ENCODE measurements at places on chromosomes 6 and 20.

GRCh38 chr6:1346558-1347091, 34.7 kb downstream of the FOXQ1 start:
- no peak for DNase-seq

GRCh38 chr6:158194487-158195280, 26.5 kb downstream of the GTF2H5 start:
- DNase-seq, result no peak

GRCh38 chr6:83488448-83488847, 23.9 kb upstream of the PRSS35 start:
- DNase-seq, result no peak

DNA sequence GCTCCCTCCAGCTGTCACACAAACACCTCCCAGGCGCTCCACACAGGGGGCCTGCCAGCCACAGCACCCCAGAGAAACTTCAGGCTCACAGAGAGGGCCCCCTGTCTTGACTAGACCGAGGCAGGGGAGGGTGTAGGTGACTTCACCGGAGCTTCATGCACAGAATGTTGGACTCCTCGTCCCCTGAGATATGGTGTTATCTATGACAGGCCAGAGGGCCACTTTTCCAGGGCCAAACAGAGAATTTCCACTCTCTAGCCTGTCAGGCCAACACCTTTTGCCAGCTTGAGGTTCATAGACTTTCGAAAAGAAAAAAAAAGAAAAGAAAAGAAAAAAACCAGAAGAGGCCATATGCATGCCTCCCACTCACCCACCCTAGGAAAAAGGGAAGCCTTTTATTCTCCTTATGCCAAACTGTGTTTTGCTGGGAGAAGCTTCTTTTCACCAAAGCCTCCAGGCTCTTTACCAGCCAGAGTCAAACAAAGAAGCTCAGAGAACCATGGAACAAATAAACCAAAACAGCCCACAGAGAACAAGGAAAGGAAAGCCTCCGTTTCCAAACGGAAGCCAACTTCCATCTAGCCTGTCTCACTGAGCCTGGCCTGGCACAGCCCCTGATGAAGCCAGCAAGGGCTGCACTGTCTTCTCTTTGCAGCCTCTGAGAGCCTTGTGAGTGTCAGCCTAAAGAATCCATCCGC, 313.2 kb upstream of the JARID2 start:
- no peak for DNase-seq

GRCh38 chr6:169990095-169991030, 238.9 kb downstream of the ERMARD start:
- no peak for DNase-seq

GRCh38 chr6:162336359-162336758, 391.2 kb downstream of the PRKN start:
- no peak for DNase-seq

DNA sequence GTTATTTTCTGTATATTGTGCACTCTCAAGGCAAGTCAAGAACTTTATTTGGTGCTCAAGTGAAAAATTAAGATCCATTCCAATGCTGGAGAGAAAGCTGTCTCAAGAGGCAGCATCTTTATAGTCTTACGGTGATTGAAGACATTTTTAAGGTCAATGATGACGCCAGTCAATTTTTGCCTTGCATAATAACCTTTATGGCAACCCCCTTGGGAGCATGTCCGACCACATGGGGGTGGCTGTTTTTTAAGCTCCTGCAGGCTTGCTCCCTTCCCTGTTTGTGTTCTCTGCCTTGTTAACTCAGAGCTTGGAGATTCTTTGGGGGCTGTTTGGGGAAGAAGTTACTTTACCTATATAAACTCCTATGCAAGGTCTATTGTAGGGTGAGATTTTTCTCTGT, 109.6 kb upstream of the FERMT1 start:
- DNase-seq, result no peak

GRCh38 chr6:125207956-125208355, 54.4 kb downstream of the TPD52L1 start:
- DNase-seq, result no peak

DNA sequence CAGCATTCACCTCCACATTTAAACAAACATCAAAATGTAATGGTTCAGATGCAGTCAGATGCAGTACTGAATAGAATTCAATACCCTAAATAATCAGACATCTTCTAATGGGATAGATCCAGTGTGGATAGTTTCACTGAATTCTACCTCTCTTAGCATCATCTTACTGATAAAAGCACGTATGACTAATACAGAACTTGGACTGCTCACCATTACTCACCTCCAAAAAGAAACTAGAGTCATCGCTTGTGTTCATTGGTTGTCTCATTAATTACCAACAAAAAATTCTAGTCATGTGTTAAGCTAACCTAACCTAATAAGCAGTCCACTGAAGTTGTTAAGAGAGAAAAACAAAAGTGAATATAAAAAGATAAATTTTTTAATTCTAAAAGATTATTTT, 165.9 kb upstream of the IRAK1BP1 start:
- no peak for DNase-seq

GRCh38 chr6:10310330-10310653, 104.6 kb downstream of the TFAP2A start:
- DNase-seq, result no peak

- no peak for DNase-seq
Observed at GRCh38 chr6:120876424-120876823, 457.9 kb downstream of the TBC1D32 start.

- DNase-seq, result no peak
Observed at GRCh38 chr6:3803627-3804468, 45.3 kb upstream of the FAM50B start.

GRCh38 chr6:3940703-3941102, 91.5 kb downstream of the FAM50B start:
- DNase-seq, result no peak

- DNase-seq, result no peak
Observed at GRCh38 chr20:41830702-41831101, 212.5 kb upstream of the CHD6 start.

DNA sequence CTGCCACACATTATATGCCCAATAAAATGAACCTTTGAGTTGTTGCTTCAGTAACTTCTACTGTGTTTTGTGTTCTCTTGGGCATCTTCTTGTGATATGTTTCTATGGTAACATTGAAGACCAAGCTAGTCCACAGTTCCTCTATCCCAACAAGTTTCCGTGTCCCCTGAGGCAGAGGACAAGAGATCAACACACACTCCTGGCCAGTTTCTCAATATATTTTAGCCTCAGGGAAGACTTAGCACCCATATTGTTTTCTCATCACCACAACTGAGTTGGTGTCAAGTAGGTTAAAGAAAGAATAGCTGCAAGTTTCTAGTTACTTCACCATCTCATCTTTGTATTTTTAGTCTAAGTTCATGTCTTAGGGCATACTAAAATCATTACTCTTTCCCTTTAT, 277.5 kb downstream of the UST start:
- no peak for DNase-seq

- no peak for DNase-seq
Observed at GRCh38 chr6:56732517-56732916, 89.8 kb upstream of the DST start.

DNA sequence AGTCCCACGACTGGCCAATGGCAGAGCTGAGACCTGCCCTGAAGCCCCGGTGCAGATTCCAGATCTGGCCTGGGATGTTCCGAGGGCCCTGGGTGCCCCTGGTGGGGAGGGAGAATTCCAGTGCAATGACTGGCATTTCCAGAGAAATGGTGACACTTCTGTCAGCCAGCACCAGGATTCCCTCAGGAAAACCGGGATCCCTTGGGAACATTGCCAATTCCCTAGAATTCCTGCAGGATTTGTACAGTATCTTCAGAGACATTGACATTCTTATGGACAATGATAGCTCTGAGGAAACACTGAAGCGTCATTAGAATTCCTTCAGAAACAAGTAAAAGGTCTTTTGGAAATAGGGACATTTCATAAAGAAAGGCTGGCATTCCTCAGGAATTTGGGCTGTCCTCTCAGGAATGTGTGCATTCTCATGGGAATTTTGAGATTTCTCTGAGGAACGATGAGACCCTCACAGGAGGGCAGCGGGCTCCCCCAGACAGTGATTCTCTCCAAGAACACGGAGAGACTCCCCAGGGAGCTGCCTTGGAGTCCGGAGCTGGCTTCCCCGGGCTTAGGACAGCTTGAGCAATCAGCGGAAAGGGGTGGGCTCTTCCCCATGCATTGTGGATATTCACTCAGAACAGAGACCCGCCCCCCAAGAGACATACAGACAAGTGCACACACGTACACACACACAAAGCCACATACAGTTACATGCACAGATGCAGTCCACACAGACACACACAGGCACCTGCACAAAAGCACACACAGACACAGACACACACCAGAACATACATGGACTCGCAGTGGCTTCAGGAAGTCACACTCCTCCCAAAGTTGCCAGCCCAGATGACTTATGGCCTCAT, 35.2 kb upstream of the BPIFA2 start:
- no peak for DNase-seq

DNA sequence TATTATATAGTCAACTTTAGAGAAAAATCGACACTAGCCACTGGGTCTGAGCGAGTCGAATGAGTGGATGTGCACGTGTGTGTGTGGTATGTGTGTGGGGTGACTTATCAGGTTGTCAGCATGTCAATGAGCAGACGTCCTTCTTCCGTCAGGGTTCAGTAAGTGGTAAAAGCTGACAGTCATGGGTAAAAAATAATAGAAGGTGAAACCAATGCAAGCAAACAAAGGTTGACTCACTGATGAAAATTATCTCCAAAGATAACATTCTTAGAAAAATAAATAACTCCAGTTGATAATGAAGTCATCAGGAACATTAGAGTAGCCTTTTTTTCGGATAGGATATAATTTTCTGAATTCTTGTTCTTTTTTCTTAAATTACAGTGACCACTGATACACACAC, 243.8 kb upstream of the FOXQ1 start:
- no peak for DNase-seq

GRCh38 chr20:14193885-14194284, 143.5 kb downstream of the FLRT3 start:
- no peak for DNase-seq

Data from stimulated activated CD8-positive, alpha-beta memory T cell treated with anti-CD3 and anti-CD28 coated beads, Interleukin-2, amount 100 ng/mL, for 1 hour (primary cell).